Urothelium cell line (cell line): ENCODE measurements at places on chromosomes 2 and 18.

- no peak for DNase-seq
Observed at GRCh38 chr2:64313398-64313723, 140.6 kb upstream of the LGALSL start.

- no peak for DNase-seq
Observed at GRCh38 chr18:37391156-37391555, 174.4 kb downstream of the CELF4 start.

GRCh38 chr2:210475706-210476105, 853 bp downstream of the LANCL1 start:
- no peak for DNase-seq

GRCh38 chr2:43309935-43310334, 83.5 kb upstream of the ZFP36L2 start:
- no peak for DNase-seq

DNA sequence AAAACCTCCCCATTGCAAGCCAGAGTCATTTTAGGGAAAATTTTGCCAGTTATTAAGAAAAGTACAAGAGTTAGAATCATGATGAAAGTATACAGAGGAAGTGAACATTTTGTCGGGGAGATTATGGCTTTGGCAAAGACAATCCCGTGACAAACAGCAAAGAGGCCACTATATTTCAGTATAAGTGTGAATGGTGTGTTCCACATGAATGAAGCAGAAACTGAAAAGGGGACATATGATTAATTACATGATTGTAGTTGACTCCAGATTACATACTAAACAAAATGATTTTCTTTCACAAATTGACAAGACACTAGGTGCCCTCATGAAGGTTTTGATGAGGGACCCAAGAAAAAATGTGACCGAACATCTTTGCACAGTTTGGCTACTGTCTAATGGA, 42.0 kb downstream of the SP140 start:
- DNase-seq: no peak

DNA sequence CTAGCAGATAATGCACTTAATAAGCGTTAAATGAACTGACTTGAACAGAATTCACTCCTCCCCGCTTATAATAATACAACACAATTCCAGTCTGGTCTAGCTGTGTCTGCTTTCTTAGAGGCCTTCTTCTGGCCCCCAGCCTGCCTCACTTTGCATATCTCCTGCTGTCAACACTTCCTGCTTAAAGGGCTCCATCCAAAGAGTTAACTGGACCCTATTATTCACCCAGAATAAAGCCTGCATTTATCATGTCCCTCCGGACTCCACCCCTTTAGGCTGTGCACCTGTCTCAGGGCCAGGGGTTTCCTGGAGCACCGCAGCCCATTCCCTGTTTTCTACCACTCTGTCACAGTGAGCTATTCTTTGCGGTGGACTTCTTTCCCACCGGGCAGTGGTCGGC, 292.8 kb upstream of the FBXO11 start:
- DNase-seq: no peak

- DNase-seq: no peak
Observed at GRCh38 chr2:205593891-205594290, 88.4 kb upstream of the NRP2 start.
